Activated CD4-positive, alpha-beta T cell treated with anti-CD3 and anti-CD28 coated beads, Interleukin-2, amount 50 U/mL, for 4 hours (primary cell): ENCODE measurements at places on chromosomes 7 and 10.

DNA sequence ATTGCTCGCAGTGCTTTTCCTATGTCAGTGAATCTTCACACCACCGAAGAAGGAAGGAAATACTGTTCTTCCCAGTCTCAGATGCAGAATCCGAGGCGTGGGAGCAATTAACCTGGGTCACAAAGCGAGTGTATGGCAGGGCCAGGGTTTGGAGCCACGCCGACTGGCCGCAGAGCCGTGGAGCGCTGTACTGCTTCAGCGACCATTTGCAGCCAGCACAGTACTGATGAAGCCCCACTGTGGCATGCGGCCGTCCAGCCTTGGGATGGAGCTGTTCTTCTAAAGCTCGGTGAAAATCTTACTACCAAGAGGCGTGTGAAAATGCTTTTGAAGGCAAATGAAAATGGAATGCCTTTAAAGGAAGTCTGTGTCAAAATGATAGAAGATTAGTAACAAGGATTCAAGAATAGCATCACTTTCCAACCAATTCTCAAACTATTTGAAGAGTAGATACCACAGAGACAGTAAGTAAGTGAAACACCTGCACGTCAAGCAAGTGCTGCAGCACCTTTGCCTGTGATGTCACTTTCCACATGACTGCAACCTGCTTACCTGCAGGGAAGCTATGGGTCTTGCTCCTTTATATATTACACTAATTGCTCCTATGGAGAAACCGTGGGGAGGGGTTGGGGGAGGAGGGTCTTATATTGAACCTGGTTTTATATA is 4.9 kb downstream of the PPP2R2D start:
- DNase-seq = no peak

DNA sequence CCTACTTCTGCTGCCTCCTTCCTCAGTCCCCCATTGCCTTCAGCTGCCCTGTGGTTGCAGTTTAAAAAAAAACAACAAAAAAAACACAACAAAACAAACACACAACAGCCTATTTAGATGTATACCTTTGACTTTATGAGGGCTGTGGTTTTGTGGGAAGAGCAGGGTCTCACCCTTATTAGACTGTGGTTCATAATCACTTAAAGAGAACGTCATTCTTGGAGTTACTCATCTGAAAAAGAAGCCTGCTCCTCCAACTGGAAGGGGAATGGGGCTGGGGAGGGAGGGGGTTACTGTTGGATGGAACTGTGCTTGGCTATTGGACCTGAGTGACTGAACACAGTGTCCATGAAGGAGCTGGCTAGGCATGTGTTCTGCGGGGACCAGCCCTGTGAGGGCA is 48.1 kb downstream of the SDK1 start:
- no peak for DNase-seq

- DNase-seq = no peak
These were observed 832 bp downstream of the XRCC2 start for GRCh38 chr7:152674860-152675758.

DNA sequence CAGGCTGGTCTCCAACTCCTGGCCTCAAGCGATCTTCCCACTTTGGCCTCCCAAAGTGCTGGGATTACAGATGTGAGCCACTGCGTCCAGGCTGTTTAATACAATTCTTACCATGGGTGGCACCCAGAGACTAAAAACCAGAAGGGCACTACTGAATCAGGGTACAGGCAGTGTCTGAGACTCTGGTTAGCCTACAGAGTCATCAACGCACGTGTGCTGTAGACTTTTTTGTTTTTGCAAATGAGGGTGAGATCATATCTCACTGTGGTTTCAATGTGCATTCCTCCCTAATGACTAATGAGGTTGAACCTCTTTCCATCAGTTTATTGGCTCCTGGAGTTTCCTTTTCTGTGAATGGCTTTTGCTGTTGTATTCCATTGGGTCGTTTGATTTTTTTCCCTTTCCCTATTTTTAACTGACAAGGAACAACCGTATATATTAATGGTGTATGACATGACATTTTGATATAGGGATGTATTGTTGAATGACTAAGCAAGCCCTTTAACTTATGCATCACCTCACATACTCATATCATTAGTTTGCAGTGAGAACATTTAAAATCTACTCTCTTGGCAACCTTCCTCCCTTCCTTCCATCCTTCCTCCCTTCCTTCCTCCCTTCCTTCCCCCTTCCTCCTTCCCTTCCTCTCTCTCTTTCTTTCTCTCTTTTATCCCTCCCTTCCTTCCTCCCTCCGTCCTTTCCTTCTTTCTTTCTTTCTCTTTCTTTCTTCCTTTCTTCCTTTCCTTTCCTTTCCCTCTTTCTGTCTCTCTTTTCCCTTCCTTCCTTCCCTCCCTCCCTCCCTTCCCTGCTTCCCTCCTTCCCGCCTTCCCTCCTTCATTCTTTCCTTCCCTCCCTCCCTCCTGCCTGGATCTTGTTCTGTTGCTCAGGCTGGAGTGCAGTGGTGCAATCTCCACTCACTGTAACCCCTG is 9.3 kb upstream of the TMEM270 start:
- no peak for DNase-seq

DNA sequence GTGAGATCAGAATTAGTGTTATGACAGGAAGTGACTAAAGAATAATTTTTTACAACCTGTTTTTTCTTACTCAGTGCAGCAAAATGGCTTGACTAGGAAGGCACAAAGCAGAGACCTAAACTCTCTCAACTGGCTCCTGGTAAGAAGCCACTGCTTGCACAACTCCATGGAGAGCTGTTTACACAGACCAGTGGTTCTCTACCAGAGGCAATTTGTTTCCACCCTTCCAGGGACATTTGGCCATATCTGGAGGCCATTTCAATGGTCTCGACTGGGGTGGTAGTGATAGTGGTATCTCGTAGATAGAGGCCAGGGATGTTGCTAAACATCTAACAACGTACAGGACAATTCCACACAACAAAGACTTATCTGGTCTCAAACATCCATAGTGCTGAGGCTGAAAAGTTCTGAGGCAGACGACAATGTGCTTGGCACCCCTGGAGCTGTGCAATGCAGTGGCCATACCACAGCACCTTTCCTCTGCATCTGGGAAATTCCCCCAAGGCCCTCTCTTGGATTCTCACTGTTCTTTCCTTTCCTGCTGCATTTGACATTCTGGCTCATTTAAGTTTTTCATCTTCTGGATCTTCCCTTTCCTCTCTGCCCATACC is 105.4 kb upstream of the LAMB4 start:
- no peak for DNase-seq
